ENCODE measurements at places on chromosomes 4 and X. TPM values are rescaled to one million over a fixed set of nuclear protein-coding genes. Genes with fewer than 3 reads are reported as not detected.

Gene GATA1
- total RNA-seq: not detected

Gene DSPP
- total RNA-seq: 0.21 TPM

GRCh38 chr4:30600246-30601017 lies 119.7 kb upstream of the PCDH7 start:
- H3K4me1 ChIP-seq: peaks cover 32% of the 10 kb centered on the region
- H3K27me3 ChIP-seq: no peaks in the 10 kb centered on the region
- peak overlapping the region; percentile 72 for H3K27ac ChIP-seq
- DNase-seq: peak; percentile 73

Gene AMOT
- 7.5 TPM for total RNA-seq

Gene PPP3CA
- 33.6 TPM for total RNA-seq

DNA sequence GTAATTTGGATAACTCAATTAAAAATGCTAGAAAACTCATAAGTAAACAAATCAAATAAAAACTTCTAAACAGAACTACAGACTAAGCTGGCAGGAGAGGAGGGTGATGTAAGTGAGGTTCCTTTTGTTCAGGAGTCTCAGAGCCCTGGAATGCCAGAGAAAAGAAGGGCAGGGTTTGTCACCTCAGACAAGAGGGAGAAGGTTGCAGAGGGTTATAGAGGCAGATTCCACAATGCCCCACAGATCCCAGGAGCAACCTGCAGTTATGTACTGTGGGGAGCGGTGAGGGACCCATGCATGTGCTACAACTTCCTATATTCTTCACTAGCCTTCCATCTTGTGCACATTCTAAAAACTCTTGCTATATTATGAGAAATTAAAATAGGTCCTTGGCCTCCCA lies 129.7 kb downstream of the CFAP299 start:
- H3K36me3 ChIP-seq: no peaks in the 10 kb centered on the region
- no peaks in the 10 kb centered on the region for H3K27me3 ChIP-seq
- no peak overlapping the region for H3K27ac ChIP-seq
- peaks cover 9% of the 10 kb centered on the region for H3K4me1 ChIP-seq
- peak; percentile 46 for DNase-seq
- no peak overlapping the region for H3K4me3 ChIP-seq

- no peak for DNase-seq
- no peak overlapping the region for H3K27ac ChIP-seq
- H3K27me3 ChIP-seq: no peaks in the 10 kb centered on the region
- H3K4me3 ChIP-seq: no peak overlapping the region
- H3K36me3 ChIP-seq: no peaks in the 10 kb centered on the region
These were observed 164.1 kb downstream of the DEFB131A start for GRCh38 chr4:9608300-9608699.

Gene ATP10D
- total RNA-seq: 8.1 TPM

- no peak overlapping the region for H3K4me3 ChIP-seq
- H3K27me3 ChIP-seq: no peaks in the 10 kb centered on the region
- no peak overlapping the region for H3K27ac ChIP-seq
- no peaks in the 10 kb centered on the region for H3K4me1 ChIP-seq
- DNase-seq: no peak
- no peaks in the 10 kb centered on the region for H3K36me3 ChIP-seq
These were observed 599.9 kb downstream of the IL15 start for GRCh38 chr4:142236268-142236667.

DNA sequence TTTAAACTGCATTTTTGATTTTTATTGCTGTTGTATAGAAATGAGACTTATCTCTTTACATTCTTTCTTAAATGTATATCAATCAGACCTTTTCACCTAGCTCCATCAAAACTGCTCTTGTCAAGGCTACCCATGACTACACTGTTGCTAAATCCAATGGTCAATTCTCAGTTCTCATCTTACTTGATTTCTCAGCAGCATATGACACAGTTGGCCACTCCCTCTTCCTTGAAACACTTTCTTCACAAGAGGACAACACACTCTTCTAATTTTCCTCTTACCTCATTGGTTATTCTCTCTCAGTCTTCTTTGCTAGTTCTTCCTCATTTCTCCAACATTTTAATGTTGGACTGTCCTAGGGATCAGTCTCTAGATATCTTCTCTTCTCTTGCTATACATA lies 94.1 kb upstream of the CITED1 start:
- H3K27me3 ChIP-seq: no peaks in the 10 kb centered on the region
- DNase-seq: no peak
- H3K27ac ChIP-seq: no peak overlapping the region
- no peaks in the 10 kb centered on the region for H3K36me3 ChIP-seq

Gene DIPK2B
- not detected for total RNA-seq

Gene ADH5
- 473 TPM for total RNA-seq

DNA sequence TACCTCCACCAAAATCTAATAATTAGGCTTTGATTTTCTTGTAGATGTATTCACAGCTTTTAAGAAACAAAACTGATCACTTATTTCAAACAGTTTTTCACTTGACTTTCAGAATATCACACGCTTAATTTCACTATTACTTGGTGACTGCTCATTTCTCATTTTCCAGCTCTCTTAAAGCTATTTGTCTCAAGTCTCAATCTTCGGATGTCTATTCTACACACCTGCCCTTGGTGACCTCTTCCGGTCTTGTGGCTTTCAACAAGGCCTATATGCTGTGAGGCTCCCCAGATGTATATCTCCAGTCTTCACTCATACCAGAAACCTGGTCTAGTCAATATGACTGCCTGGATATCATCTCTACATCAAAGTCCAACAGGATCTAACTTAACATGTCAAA lies 34.9 kb upstream of the ANXA10 start:
- H3K4me1 ChIP-seq: no peaks in the 10 kb centered on the region
- no peak overlapping the region for H3K27ac ChIP-seq
- no peak overlapping the region for H3K4me3 ChIP-seq
- no peaks in the 10 kb centered on the region for H3K36me3 ChIP-seq

- no peaks in the 10 kb centered on the region for H3K36me3 ChIP-seq
- no peak for DNase-seq
- no peak overlapping the region for H3K4me3 ChIP-seq
- H3K27me3 ChIP-seq: no peaks in the 10 kb centered on the region
These were observed 61.6 kb upstream of the CD99 start for GRCh38 chrX:2629316-2630007.

- no peaks in the 10 kb centered on the region for H3K36me3 ChIP-seq
- no peak overlapping the region for H3K4me3 ChIP-seq
- no peaks in the 10 kb centered on the region for H3K27me3 ChIP-seq
- DNase-seq: no peak
These were observed 120.7 kb downstream of the NEXMIF start for GRCh38 chrX:74804574-74804973.

DNA sequence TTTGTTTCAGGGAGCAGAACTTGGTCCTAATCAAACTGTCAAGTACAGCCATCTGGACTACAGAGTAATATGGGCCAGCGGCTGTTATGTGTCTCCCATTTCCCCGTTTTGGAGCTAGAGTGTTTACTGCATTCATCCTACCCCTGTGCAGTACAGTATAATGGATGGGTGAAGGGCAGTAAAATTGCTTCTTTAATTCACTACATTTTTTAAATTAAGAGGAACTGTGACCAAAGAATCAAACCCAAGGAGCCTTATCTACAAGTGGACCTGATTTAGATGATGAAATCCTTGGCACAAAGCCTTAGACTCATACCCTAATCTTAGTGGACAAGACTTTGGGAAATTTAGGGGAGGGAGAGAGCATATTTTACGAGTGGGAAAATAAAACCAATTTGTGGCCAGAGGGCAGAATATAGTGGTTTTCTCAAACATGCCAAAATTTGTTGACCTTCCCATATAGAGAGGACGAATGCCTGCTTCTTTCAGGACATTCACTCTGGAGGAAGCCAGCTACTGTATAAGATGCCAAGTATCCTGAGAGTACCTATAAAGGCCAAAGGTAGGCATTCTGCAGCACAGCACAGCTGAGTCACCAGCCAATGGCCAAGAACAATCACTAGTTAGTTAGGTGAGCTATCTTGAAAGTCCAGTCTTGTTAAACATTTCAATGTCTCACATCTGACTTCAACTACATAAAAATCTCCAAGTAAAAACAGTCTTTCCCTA lies 253.8 kb upstream of the KCNIP4 start:
- no peak overlapping the region for H3K4me3 ChIP-seq
- no peak for DNase-seq
- H3K4me1 ChIP-seq: no peaks in the 10 kb centered on the region
- H3K36me3 ChIP-seq: no peaks in the 10 kb centered on the region
- no peak overlapping the region for H3K27ac ChIP-seq
- no peaks in the 10 kb centered on the region for H3K27me3 ChIP-seq

- DNase-seq: no peak
- no peak overlapping the region for H3K27ac ChIP-seq
- H3K27me3 ChIP-seq: no peaks in the 10 kb centered on the region
- H3K4me3 ChIP-seq: no peak overlapping the region
- H3K4me1 ChIP-seq: no peaks in the 10 kb centered on the region
- H3K36me3 ChIP-seq: peaks cover 10% of the 10 kb centered on the region
These were observed 162.4 kb downstream of the WDFY3 start for GRCh38 chr4:84804136-84804535.

- no peak overlapping the region for H3K4me3 ChIP-seq
- H3K27me3 ChIP-seq: no peaks in the 10 kb centered on the region
- H3K36me3 ChIP-seq: no peaks in the 10 kb centered on the region
- peaks cover 6% of the 10 kb centered on the region for H3K4me1 ChIP-seq
- no peak overlapping the region for H3K27ac ChIP-seq
- DNase-seq: no peak
These were observed 12.0 kb upstream of the GPR78 start for GRCh38 chr4:8568068-8568668.

GRCh38 chr4:77009511-77010115 lies 60.1 kb downstream of the SEPTIN11 start:
- no peak overlapping the region for H3K4me3 ChIP-seq
- H3K36me3 ChIP-seq: no peaks in the 10 kb centered on the region
- H3K4me1 ChIP-seq: peaks cover 14% of the 10 kb centered on the region
- H3K27me3 ChIP-seq: no peaks in the 10 kb centered on the region

Gene CFAP99
- not detected for total RNA-seq

DNA sequence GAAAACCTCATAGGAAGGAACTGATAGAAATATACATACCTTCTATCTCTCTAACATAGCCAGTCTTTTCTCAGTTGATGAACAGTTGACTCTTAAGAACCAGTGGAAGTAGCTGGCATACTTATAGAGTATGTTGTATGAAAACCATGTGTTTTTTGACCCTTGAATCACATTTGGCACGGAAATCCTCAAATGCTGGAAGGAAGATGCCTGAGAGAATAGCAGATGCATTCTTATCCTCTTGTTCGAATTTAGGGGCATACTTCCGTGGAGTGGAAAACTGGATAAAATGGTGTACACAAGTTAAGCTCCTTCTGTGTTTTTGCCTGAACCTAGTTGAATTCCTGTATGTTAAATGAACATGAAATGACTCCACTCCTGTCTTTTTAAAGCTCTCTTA lies 145.5 kb downstream of the PCDH7 start:
- H3K4me3 ChIP-seq: no peak overlapping the region
- no peaks in the 10 kb centered on the region for H3K27me3 ChIP-seq
- no peaks in the 10 kb centered on the region for H3K4me1 ChIP-seq
- DNase-seq: no peak
- H3K36me3 ChIP-seq: no peaks in the 10 kb centered on the region
- no peak overlapping the region for H3K27ac ChIP-seq

DNA sequence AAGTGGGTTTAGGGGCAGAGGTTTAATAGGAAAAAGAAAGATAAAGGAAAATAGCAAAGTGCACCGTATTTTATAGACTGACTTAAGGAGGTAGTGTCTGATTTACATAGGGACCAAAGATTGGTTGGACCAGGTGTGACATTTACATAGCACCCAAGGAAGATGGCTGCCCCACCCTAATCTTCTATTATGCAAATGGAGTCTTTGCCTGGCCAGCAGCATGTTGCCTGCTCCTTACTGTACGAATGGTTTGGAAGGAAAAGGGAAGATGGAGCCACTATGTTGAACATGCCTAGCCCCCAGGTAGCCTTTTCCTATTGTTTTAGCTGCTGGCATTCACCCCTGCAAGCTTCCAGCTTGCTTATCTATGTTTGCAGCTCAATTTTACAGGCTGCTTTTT lies 146.2 kb upstream of the PDE5A start:
- no peaks in the 10 kb centered on the region for H3K36me3 ChIP-seq
- H3K27ac ChIP-seq: no peak overlapping the region
- H3K27me3 ChIP-seq: no peaks in the 10 kb centered on the region
- no peaks in the 10 kb centered on the region for H3K4me1 ChIP-seq
- no peak for DNase-seq
- no peak overlapping the region for H3K4me3 ChIP-seq

DNA sequence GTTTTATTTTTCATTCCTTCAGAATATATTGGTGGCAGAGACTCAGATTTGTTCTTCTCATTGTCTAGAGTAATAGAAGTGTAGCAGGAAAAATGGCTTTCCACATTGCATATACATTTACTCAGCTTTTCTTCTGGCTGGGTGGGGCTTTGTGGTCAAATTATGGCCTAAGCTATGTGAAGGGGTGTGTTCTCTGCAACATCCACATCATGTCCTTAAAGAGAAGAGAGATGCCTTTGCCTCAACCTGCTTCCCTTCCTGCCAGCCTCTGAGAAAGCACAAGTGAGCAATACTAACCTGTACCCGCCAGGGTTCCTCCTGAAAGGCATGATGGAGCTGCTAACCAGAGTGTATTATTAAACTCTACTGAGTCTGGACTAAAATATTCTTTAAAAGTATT lies 695.6 kb upstream of the FAM241A start:
- peaks cover 7% of the 10 kb centered on the region for H3K4me1 ChIP-seq
- no peaks in the 10 kb centered on the region for H3K27me3 ChIP-seq
- no peak for DNase-seq
- H3K4me3 ChIP-seq: no peak overlapping the region
- H3K36me3 ChIP-seq: no peaks in the 10 kb centered on the region
- H3K27ac ChIP-seq: no peak overlapping the region

- H3K27me3 ChIP-seq: no peaks in the 10 kb centered on the region
- DNase-seq: no peak
- H3K27ac ChIP-seq: no peak overlapping the region
- H3K4me3 ChIP-seq: no peak overlapping the region
These were observed 105.2 kb downstream of the RTL5 start for GRCh38 chrX:72026341-72027023.

GRCh38 chrX:51614353-51615012 lies 4.2 kb downstream of the CENPVL3 start:
- no peak overlapping the region for H3K4me3 ChIP-seq
- no peaks in the 10 kb centered on the region for H3K36me3 ChIP-seq
- no peaks in the 10 kb centered on the region for H3K4me1 ChIP-seq

- H3K4me3 ChIP-seq: peak overlapping the region; percentile 96
- H3K36me3 ChIP-seq: no peaks in the 10 kb centered on the region
- no peaks in the 10 kb centered on the region for H3K27me3 ChIP-seq
These were observed 2.6 kb downstream of the DHRSX start for GRCh38 chrX:2497961-2498780.

All from neural progenitor cell (in vitro differentiated cells).